ENCODE measurements at places on chromosomes 16 and 17.
A peak's percentile ranks its signal among the peaks of the same experiment; 100 is the strongest.

- no peaks in the 10 kb centered on the region for H3K27me3 ChIP-seq
- H3K4me1 ChIP-seq: no peaks in the 10 kb centered on the region
- H3K36me3 ChIP-seq: peaks cover 21% of the 10 kb centered on the region
Measured at GRCh38 chr16:2237102-2237482, 848 bp downstream of the DNASE1L2 start.

DNA sequence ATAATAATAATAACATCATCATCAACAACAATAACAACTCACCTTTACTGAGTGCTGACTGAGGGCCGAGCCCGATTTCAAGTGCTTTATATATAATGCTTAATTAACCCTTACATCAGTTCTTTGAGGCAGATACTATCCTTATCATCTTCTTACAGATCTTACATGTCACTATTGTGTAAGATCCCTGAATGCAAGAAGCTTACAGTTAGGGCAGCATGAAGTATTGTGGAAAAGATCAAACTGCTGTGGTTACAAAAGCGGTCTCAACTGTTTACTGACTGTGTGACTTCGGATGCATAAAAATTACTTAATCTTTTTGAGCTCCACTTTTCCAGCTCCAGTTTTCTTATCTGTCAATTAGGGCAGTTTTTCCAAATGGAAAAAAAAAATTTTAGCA is 3.3 kb downstream of the VAT1 start:
- peaks cover 3% of the 10 kb centered on the region for H3K27me3 ChIP-seq
- no peak overlapping the region for H3K27ac ChIP-seq
- peaks cover 36% of the 10 kb centered on the region for H3K4me1 ChIP-seq
- DNase-seq: no peak
- H3K36me3 ChIP-seq: peaks cover 14% of the 10 kb centered on the region

DNA sequence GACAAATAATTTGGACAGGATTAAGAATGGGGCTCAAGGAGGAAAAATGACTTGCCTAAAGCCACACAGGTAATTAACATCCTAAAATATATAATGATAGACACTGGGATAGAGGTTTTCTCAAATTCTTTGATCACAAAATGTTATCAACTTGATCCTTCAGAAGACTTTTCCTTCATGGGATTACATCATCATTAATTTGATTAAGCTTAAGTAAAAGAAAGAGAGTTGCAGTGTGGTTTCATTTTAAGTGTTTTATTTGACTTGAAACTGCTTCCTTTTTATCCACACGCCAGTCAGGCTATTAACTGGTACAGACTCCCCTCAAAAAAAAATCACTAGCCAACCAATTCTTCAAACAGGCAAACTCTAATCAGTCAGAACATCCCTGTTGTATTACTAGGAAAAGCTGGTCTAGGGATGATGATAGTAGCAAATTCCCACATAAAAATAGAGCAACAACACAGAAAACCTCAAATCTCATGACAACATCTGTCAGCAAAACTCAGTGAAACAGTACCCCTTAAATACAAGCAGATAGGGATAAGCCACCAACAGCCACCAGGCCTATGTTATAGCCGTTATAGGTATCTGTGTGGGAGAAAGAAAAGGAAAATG is 32.5 kb downstream of the AKAP10 start:
- H3K4me3 ChIP-seq: no peak overlapping the region
- H3K27ac ChIP-seq: peak overlapping the region; percentile 30
- H3K27me3 ChIP-seq: no peaks in the 10 kb centered on the region
- no peak for DNase-seq
- H3K4me1 ChIP-seq: peaks cover 25% of the 10 kb centered on the region

DNA sequence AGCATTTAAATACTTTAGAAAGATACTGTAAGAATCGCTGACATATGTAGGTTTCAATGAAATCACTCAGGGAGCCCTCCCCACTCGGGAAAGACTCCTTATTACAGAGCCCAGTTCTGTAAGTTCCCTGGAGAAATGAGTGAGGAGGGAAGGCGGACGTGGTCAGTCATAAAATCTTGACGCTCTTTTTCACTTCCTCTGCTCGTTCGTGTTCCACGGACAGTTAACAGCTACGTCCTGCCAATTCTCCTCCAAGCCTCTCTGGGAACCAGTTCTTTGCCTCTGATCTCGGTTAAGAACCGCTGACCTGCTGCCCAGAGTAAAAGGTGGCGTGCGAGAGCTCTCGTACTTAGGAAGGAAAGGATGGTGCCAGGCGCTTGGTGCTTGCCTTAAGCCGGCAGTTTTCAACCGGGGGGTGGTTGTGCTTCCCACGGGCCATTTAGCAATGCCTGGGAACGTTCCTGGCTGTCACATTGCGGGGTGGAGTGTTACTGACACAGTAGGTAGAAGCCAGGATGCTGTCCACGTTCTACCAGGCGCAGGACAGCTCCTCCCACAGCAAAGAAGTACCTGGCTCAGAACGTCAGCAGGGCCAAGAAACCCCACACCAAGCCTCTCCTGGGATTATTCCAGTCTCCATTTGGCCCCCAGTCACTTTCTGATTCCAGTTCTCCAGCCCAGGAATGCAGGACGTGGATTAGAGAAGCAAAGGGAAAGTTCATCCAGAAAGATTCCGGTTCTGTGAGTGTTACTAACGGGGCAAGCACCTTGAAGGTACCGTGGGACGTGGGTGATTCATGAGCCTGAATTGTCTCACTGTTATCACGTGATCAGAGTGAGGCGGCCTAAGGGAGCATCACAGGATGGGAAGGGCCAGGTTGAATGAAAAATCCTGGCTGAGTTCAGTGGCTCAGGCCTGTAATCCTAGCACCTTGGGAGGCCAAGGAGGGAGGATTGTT is 87.7 kb downstream of the MRM3 start:
- no peak overlapping the region for H3K27ac ChIP-seq
- no peak overlapping the region for H3K4me3 ChIP-seq
- peaks cover 13% of the 10 kb centered on the region for H3K27me3 ChIP-seq
- peaks cover 3% of the 10 kb centered on the region for H3K36me3 ChIP-seq
- DNase-seq: no peak

GRCh38 chr17:46140645-46141197 is 52.5 kb downstream of the KANSL1 start:
- H3K4me3 ChIP-seq: no peak overlapping the region
- no peak for DNase-seq
- H3K27me3 ChIP-seq: no peaks in the 10 kb centered on the region
- peaks cover 13% of the 10 kb centered on the region for H3K36me3 ChIP-seq
- H3K4me1 ChIP-seq: peaks cover 78% of the 10 kb centered on the region

DNA sequence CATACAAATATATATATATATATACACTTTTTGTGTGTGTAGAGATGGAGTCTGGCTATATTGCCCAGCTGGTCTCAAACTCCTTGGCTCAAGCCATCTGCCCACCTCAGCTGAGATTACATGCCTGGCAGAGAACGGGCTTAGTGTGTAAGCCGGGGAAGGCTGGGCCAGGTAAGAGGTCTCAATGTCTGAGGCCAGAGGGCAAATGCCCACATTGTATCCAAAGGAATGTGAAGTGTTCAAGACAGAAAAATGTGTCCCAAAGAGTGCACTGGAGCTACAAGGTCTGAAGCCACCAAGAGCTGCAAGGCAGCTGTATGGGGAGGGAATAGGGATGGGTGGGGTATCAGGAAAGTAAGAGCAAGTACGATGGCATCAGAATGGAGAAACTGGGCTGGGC is 8.8 kb downstream of the CD2BP2 start:
- no peak overlapping the region for H3K27ac ChIP-seq
- no peak overlapping the region for H3K4me3 ChIP-seq
- no peaks in the 10 kb centered on the region for H3K27me3 ChIP-seq
- no peak for DNase-seq

- no peak for DNase-seq
- H3K27me3 ChIP-seq: no peaks in the 10 kb centered on the region
- H3K4me3 ChIP-seq: no peak overlapping the region
- H3K4me1 ChIP-seq: peaks cover 29% of the 10 kb centered on the region
- H3K36me3 ChIP-seq: peaks cover 11% of the 10 kb centered on the region
Measured at GRCh38 chr17:17060930-17061329, 18.7 kb downstream of the MPRIP start.

GRCh38 chr17:55577687-55578086 is 66.4 kb upstream of the SMIM36 start:
- no peak for DNase-seq
- H3K4me3 ChIP-seq: no peak overlapping the region
- no peaks in the 10 kb centered on the region for H3K36me3 ChIP-seq
- peaks cover 3% of the 10 kb centered on the region for H3K4me1 ChIP-seq
- H3K27ac ChIP-seq: no peak overlapping the region
- H3K27me3 ChIP-seq: peaks cover 9% of the 10 kb centered on the region

DNA sequence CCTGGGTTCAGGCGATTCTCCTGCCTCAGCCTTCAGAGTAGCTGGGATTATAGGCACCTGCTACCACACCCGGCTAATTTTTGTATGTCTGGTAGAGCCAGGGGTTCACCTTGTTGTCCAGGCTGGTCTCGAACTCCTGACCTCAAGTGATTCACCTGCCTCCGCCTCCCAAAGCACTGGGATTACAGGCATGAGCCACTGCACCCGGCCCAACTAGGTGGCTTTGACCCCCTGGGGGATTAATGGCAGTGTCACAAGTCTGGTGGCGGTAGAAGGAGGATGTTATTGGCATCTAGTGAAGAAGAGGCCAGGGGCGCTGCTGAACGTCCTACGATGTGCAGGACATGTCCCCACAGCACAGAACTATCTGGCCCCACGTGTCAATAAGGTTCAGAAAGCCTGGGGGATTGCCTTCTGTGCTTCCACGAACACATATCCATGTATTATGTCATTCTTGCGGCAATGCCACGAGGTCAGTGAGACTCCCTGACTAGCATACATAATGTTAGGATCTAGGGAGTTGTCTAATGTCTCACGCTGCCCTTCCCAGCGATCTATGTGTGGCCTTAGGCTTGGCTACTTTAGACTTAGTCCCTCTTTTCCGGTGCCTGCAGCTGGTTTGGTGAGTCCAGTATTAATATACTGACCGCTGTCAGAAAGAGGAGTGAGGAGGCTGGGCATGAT is 75.8 kb downstream of the ABCC6 start:
- H3K4me3 ChIP-seq: no peak overlapping the region
- no peak for DNase-seq
- H3K36me3 ChIP-seq: peaks cover 4% of the 10 kb centered on the region
- H3K27ac ChIP-seq: peak overlapping the region; percentile 20
- peaks cover 6% of the 10 kb centered on the region for H3K4me1 ChIP-seq

DNA sequence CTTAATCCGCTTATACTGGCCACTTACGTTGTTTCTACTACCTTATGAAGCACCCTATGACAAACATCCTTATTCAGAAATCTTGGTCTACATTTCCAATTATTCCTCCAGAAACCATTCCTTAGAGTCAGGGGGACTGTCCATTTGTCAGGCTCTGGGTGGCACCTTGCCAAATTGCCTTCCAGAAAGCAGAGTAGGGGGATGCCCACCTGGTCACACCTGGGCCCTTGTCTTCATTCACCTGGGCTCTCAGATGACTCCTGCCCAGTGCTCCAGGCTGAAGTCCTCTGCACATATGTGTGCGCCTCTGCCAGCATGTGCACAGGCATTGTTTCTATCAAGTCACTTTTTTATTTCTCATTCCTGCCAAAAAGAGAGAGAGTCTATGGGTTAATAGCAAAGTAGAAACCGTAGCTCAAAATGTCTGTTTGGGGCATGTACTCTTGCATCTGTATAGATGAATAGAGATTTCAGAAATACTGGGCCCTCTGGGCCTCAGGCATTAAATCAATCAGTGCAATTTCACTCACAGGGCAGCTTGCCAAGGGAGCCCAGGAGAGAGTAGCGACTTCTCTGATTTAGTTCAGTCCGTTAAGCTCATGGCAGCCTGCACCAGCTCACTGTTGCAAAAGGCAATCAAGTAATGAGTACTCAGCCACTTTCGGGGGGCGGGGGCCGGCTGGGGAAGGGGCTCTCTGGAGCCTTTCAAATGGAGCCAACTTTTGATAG is 104.7 kb downstream of the SOCS1 start:
- H3K4me1 ChIP-seq: peaks cover 55% of the 10 kb centered on the region
- no peak for DNase-seq
- H3K27ac ChIP-seq: no peak overlapping the region
- peaks cover 46% of the 10 kb centered on the region for H3K36me3 ChIP-seq
- H3K4me3 ChIP-seq: no peak overlapping the region
- H3K27me3 ChIP-seq: no peaks in the 10 kb centered on the region

GRCh38 chr16:19861133-19861532 is 23.5 kb downstream of the GPRC5B start:
- no peaks in the 10 kb centered on the region for H3K27me3 ChIP-seq
- no peaks in the 10 kb centered on the region for H3K36me3 ChIP-seq
- no peaks in the 10 kb centered on the region for H3K4me1 ChIP-seq
- H3K27ac ChIP-seq: no peak overlapping the region
- H3K4me3 ChIP-seq: no peak overlapping the region
- DNase-seq: no peak

GRCh38 chr16:22634954-22635353 is 124.3 kb downstream of the NPIPB5 start:
- H3K36me3 ChIP-seq: no peaks in the 10 kb centered on the region
- DNase-seq: no peak
- peaks cover 6% of the 10 kb centered on the region for H3K27me3 ChIP-seq
- no peak overlapping the region for H3K27ac ChIP-seq
- no peak overlapping the region for H3K4me3 ChIP-seq

GRCh38 chr17:72487731-72488494 is 367.1 kb downstream of the SOX9 start:
- H3K27ac ChIP-seq: no peak overlapping the region
- DNase-seq: no peak
- H3K27me3 ChIP-seq: peaks cover 6% of the 10 kb centered on the region
- H3K4me1 ChIP-seq: no peaks in the 10 kb centered on the region
- no peaks in the 10 kb centered on the region for H3K36me3 ChIP-seq
- no peak overlapping the region for H3K4me3 ChIP-seq

GRCh38 chr17:48295362-48296288 is 134.4 kb downstream of the SKAP1 start:
- peaks cover 17% of the 10 kb centered on the region for H3K36me3 ChIP-seq
- no peak for DNase-seq
- peak overlapping the region; percentile 90 for H3K27ac ChIP-seq
- H3K27me3 ChIP-seq: no peaks in the 10 kb centered on the region

GRCh38 chr16:11232852-11233726 is 22.9 kb downstream of the SOCS1 start:
- H3K36me3 ChIP-seq: no peaks in the 10 kb centered on the region
- peak overlapping the region; percentile 98 for H3K27ac ChIP-seq
- H3K4me1 ChIP-seq: peaks cover 81% of the 10 kb centered on the region
- DNase-seq: peak; percentile 97

- no peaks in the 10 kb centered on the region for H3K27me3 ChIP-seq
- H3K4me1 ChIP-seq: no peaks in the 10 kb centered on the region
- DNase-seq: no peak
Measured at GRCh38 chr17:31216031-31216751, 80.8 kb downstream of the OMG start.

DNA sequence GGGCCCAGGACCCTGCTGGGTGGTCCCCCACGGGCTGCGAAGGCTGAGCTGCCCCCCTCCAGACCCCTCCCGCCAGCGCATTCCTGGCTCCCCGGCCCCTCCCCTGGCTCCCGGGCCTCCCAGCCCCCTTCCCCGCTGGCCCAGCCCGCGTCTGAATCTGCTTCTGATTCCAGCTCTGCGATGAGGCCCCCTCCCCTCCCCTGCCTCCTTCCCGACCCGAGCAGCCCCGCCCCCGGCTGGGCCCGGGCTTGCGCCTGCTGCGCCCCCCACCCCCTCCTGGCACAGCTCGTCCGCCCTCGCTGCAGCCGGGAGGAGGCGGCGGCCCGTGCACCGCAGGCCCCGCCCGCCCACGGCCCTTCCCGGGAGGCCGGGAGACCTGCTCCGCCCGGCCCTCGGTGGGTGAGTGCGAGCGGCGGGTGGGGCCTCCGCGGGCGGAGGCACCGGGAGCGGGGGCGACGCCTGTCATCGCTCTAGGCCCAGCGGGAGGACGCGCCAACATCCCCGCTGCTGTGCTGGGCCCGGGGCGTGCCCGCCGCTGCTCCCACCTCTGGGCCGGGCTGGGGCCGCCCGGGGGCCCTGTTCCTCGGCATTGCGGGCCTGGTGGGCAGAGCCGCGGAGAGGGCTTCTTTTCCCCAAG is at the start of gene NTN3:
Gene NTN3, plus strand, starts transcription at position 282 of the 637 bp plus-strand sequence. CDS start 405 bp downstream, outside the sequence.
- no peaks in the 10 kb centered on the region for H3K36me3 ChIP-seq
- no peak within 1 kb of the TSS for H3K27ac ChIP-seq
- peaks cover 38% of the 10 kb centered on the region for H3K27me3 ChIP-seq
- H3K4me1 ChIP-seq: peaks cover 15% of the 10 kb centered on the region
